ENCODE measurements at places on chromosomes 4 and X.

GRCh38 chr4:37885496-37885895 lies 5.4 kb upstream of the TBC1D1 start:
- DNase-seq = no peak

- DNase-seq = no peak
Observed at GRCh38 chr4:153676486-153676885, 7.6 kb upstream of the TLR2 start.

GRCh38 chr4:116639070-116639577 lies 446.3 kb downstream of the TRAM1L1 start:
- no peak for DNase-seq

DNA sequence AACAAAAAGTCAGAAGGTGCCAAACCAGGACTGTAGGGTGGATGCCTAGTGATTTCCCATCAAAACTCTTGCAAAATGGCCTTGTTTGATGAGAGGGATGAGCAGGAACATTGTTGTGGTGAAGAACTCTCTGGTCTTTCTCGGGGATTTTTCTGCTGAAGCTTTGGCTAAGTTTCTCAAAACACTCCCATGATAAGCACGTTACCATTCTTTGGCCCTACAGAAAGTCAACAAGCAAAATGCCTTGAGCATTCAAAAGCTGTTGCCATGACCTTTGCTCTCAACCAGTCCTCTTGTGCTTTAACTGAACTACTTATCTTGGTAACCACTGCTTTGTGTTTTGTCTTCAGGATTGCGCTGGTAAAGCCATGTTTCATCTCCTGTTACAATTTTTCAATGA lies 3.0 kb upstream of the SEC31A start:
- DNase-seq = no peak

DNA sequence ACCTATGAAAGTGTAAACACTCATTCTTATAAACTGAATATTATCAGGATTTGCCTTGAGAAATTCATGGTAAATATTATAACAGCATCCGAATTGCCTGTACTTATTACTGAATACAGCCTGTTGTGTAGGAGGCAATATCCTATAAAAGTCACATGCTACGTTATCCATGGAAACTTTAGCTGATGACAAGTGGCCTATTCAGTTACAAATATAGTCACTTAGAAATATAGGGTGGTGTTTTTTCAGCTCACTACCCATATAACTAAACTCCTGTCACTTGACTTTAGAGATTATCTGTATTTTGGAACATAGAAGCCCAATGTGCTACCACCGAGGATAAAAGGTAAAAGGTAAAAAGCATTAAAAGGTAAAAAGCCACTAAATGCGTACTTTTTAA lies 493.4 kb downstream of the INPP4B start:
- DNase-seq = no peak

DNA sequence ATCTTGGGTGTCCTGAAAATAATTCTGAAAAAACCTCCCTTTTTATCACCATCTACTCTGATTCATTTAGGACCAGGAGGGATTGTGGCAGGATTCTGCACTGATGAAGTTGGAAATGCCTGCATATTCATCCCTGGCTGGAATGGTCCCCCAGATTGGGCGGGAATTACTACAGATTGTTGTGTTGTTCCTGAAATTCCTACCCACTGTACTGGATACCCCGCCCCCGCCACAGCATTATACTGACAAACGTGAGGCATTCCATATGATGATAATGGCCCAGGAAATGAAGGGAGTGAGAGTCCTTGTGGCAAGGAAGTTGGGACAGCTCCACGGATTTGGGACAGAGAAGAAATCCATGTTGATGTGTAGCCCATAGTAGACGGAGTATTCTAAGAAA lies 15.2 kb upstream of the FAM120C start:
- DNase-seq = no peak

DNA sequence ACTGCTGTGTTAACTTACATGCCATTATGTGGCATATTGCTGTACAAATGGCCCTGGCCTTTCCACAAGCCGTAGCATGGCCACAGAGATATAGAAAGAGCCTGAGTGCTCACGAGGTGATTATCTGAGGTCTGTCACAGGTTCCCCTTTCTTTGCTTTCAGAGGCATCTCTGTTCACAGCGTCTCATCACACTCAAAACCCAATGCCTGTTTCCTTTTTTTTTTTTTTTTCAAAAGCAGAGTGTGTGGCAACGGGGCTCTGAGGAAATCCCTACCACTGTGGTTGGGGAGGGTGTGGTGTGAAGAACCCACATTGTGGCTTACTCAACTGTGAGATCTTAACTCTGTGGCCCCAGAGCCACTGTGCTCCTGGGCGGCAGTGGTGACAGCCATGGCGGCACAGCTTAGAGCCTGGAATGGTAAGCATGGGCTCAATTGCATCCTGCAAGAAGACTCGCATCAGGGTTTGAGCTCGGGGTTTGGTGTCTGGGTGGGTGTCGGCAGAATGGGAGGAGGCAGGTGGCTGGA lies 30.8 kb downstream of the RTL5 start:
- DNase-seq = no peak

DNA sequence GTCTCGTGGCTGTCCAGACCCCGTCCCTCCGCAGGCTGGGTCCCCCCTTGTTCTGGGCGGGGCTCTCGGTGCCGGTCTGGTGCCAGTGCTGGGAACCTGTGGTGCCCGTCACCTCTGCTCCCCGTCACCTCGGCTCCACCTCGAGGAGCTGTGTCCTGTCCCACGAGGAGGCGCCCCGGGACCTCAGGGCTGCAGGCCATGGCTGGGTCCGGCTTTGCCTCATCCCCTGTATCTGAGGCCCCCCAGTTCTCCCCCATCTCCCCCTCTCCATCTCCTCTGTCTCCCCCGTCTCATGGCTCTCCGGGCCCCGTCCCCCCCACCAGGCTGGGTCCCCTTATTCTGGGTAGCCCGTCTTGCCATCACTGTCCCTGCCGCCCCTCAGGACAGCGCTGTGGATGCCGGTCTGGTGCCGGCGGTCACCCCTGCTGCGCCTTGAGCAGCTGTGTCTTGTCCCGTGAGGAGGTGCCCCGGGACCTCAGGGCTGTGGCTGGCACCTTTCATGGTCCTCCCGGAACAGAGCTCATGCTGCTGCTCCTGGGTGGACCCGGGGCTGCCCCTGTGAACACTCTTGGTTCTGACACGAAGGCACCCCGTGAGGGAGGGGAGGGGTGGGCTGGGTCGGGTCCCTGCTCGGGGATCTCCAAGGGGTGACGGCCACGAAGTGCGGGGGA lies 13.4 kb upstream of the GTPBP6 start:
- no peak for DNase-seq
